ENCODE measurements at places on chromosomes 1 and 21.

GRCh38 chr1:32702599-32703478 is at the start of gene SYNC:
SYNC (minus strand) TSS chr1:32702770; CDS start chr1:32702660, 110 bp downstream.
- no peak for DNase-seq

GRCh38 chr1:159900755-159901360 is 893 bp upstream of the CFAP45 start:
- DNase-seq, result no peak

- DNase-seq, result no peak
Measured at GRCh38 chr1:91546301-91546581, 45.6 kb downstream of the CDC7 start.

DNA sequence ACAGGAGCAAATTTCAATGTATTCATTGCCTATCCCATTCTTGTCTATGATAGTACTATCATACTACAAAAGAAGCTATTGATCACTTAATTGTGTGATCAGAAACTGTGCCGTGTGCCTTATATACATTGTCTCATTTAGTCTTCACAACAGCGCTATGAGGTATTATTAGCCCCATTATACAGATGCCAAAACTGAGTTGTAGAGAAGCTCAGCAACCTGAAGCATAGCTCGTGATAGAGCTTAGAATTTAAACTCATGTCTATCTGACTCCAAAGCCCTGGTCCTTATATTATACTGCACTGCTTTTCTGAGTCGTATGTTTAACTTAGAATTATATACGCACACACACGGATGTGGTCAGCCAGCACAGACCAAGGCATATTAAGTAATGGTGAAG is 315.1 kb downstream of the NFIA start:
- no peak for DNase-seq

DNA sequence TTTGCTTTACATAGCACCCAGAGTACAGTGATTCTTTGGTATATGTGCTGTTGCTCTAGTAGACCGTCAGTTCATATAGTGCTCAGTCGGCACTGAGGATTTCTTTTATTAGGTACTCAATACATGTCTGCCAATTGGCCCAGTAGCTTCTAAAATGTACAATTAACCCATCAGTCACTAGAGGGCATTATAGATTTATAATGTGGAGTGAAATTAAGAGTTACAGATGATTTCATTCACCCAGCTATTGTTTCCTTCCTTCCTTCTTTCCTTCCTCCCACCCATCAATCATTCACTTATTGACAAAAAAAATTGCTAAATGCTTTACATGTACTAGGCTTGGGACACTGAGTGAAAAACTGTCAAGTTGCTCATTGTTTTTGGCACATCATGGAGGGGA is 263.6 kb upstream of the USP24 start:
- DNase-seq, result no peak

DNA sequence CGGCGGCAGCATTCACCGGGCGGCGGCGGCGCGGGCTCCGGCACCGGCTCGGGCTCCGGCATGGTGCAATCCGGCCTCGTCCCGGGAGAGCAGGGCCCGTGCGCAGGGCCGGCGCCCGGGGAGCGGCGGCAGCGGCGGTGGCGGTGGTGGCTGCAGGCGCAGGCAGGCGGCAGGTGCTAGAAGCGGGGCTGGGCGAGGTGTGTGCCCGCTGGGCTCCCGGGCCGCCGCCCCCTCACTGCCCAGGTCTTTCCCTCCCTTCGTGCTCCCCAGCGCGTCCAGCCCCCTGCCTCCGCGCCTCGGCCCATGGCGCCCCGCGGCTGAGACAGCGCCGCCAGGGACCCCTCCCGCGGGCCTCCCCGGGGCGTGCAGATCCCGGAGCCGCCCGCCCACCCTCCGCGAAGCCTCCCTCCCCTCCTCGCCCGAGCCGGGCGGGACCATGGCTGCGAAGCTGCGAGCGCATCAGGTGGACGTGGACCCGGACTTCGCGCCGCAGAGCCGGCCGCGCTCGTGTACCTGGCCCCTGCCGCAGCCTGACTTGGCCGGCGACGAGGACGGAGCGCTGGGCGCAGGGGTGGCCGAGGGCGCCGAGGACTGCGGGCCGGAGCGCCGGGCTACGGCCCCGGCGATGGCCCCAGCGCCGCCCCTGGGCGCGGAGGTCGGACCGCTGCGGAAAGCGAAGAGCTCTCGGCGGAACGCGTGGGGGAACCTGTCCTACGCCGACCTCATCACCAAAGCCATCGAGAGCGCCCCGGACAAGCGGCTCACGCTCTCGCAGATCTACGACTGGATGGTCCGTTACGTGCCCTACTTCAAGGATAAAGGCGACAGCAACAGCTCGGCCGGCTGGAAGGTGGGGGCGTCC is 492 bp downstream of the FOXO6 start:
- no peak for DNase-seq

- no peak for DNase-seq
Measured at GRCh38 chr1:20265250-20265649, 25.4 kb upstream of the VWA5B1 start.

DNA sequence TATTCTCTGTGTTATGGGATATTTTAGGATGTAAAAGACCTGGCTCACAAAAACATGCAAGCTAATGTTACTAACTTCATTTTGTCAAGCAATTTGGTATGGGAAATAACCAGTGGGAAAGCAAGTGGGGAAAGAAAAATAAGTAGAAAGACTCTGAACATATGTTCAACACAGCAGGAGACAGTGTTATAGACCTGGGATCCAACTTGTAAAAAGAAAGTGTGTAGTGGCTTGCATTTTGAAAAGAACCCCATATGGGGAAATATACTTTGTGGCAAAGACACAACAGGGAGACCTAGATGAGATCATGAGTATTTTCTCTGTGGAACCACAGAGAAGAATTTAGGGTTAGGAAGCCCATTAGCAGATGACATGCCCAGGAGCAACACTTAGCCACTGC is 212.7 kb upstream of the NRIP1 start:
- DNase-seq, result no peak

GRCh38 chr1:54392401-54392800 is 13.8 kb downstream of the SSBP3 start:
- DNase-seq, result no peak

DNA sequence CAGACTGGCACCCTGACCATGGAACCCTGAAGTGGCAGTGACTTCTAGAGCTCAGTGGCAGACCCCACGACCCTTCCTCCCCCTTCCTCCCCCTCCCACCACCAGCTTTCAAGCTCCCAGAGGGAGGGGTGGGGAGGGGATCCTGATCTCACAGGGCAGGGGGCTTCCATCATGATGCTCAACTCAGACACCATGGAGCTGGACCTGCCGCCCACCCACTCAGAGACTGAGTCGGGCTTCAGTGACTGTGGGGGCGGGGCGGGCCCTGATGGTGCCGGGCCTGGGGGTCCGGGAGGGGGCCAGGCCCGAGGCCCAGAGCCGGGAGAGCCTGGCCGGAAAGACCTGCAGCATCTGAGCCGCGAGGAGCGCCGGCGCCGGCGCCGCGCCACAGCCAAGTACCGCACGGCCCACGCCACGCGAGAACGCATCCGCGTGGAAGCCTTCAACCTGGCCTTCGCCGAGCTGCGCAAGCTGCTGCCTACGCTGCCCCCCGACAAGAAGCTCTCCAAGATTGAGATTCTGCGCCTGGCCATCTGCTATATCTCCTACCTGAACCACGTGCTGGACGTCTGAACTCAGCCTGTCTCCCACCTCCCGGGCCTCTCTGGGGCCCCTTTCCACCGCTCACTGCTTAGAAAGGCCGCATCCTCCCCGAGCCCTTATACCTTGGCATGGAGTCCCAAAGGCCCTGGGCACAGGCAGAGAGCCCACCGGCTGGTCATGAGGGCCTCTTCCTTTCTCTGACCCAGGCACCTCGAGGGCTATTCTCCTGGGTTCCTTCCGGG is 3.9 kb downstream of the NHLH1 start:
- no peak for DNase-seq

GRCh38 chr1:25862785-25863485 is 3.7 kb upstream of the AUNIP start:
- no peak for DNase-seq

Measured in effector CD8-positive, alpha-beta T cell (primary cell).